ENCODE measurements at places on chromosomes 1 and 21. TPM values are rescaled to one million over a fixed set of nuclear protein-coding genes. Genes with fewer than 3 reads are reported as not detected.

- no peak for DNase-seq
These were observed 807.7 kb downstream of the USP25 start for GRCh38 chr21:16537501-16537900.

GRCh38 chr1:161849518-161849917, 83.4 kb downstream of the ATF6 start:
- DNase-seq = no peak

DNA sequence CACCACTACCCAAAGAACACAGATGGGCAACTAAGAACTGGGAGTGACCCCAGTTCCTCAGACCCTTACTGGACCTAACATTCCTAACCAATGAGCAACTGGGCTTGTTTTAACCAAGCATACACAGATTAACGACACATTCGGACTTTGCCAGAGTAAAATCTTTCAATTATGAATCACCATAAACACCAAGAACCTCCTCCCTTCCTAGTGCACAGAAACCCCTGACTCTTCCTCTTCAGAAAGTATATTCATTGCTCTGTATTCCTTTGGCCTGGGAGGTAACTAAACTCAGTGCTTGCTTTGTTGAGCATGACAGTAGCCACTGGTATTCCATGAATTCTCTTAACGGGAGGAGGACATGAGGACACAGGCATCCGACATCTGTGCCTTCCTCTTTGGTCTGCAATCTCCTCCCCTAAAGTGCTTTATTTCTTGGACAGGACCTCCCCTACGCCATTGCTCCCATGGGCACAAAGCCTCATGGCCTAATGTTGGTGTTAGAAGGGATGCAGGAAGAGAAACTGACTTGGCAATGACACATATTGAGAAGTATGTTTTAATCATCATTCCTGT, 42.7 kb downstream of the SEC16B start:
- DNase-seq = peak; percentile 79

DNA sequence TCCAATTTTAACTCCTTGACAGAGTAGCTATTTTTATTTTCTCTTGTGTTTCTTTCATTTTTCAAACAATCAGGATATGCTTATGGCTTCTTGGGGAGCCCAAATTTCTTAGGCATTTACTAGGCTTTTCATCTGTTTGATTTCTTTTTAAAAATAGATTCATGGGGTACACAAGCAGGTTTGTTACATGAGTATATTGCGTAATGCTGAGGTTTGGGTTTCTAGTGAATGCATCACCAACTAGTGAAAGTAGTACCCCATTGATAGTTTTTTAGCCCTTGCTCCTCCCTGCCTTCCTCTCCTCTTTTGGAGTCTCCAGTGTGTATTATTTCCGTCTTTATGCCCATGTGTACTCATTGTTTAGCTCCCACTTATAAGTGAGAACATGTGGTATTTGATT, 190.7 kb downstream of the CENPF start:
- no peak for DNase-seq

- DNase-seq = no peak
These were observed 32.5 kb upstream of the KIF1B start for GRCh38 chr1:10177876-10178275.

GRCh38 chr1:169312084-169312954, 55.3 kb downstream of the NME7 start:
- peak; percentile 97 for DNase-seq

GRCh38 chr1:24705260-24706073, 39.8 kb upstream of the CLIC4 start:
- DNase-seq = peak; percentile 36

GRCh38 chr1:232040260-232040659, 413.7 kb downstream of the DISC1 start:
- no peak for DNase-seq

DNA sequence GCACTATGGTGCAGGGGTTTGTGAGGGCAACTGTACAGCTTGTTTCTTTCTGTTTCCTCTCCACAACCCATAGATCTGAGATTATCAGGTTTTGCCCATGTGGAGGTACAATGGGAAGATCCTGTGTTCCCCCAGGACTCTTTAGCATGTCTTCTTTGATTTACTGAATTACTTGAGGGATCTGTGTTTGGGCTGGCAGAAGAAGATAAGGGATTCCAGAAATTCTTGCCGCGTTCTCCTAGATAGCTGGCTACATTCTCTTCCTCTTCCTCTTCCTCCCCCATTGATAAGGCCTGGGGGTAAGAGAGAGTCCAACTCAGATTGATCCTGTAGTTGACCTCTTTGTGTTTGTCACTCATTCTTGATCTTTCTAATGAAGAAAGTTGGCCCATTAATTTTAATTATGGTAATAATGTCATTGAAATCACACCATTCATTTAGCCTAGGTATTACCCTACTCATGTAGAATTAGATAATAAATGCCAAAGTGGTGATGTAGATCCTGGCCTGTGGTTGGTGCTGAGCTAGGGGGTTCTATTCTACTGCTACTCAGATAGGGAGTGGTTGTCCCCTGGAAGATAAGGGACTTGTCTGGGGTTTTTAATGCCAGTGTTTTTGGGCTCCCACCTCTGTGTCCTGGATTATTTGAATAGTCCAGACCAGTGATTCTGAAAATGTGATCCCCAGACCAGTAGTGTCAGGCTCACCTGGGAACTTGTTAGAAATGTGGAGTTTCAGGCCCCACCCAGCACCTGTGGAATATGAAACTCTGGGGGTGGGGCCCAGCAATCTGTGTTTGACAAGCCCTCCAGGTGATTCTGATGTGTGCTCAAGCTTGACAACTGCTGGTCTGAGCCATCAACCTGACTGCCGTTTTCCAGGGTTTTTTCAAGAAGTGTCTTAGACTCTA, 122.2 kb downstream of the NOS1AP start:
- DNase-seq = no peak

DNA sequence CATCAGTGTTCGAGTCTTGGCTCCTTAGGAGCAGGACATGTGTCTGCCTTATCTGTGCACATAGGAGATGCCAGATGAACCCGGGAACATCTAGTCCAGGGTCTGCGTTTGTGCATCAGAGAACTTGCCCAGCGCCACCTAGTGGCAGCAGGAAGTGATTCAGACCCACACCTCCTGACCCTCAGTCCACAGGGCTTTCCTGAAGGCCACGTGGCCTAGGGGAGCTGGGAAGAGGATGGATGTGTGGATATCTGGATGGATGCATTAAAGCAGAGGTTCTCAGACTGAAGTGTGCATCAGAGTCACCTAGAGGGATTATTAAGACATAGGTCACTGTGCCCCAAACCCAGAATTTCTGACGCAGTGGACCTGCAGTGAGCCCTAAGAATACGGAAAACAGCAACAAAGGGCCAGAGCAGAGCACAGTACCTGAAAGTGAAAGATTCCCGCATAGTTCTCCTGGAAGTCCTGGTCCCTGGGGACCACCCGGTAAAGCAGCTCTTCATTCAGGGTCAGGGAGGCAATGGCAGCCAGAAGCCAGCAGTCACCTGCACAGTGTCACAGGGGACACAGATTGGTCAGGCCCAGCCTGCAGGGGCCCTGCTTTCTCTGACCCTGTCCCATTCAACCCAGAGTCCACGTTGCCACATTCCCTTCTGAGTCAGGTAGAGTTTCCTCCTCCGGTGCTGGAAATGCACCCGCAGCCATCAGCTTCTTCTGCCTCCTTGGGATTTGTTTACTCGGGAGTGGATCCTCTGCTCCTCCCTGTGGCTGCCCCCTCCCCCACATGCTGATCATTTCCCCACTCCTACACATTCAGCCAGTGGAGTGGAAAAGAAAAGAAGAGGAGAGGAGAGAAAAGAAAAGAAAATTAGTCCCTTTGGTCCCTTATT, 37.0 kb downstream of the CAPN8 start:
- DNase-seq = peak; percentile 71

- no peak for DNase-seq
These were observed 21.7 kb downstream of the ZBTB8B start for GRCh38 chr1:32486463-32487113.

DNA sequence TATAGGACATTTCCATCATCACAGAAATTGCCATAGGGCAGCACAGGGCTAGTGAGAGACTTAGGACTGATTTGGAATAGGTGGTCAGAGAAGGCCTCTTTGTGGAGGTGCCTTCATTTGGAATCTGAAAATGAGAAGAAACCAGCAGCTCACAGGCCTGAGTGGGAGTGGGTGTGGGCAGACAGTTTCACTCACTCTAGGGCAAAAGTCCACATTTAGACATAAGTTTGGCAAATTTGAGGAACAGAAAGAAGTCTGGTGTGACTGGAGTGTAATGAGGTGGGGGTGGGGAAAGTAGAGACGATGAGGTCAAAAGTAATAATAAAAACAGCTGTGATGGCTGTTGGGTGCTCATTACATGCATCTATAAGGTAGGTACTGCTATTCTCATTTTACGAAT, 22.4 kb upstream of the BCAR3 start:
- no peak for DNase-seq

C1orf185 gene
- not detected for polyA plus RNA-seq

MYOG gene
- polyA plus RNA-seq = not detected

BSND gene
- polyA plus RNA-seq = not detected

SH2D2A gene
- polyA plus RNA-seq = 0.43 TPM

LCE1D gene
- polyA plus RNA-seq = not detected

ZNF695 gene
- 2.0 TPM for polyA plus RNA-seq

PCBP3 gene
- polyA plus RNA-seq = 1.3 TPM

OXCT2 gene
- polyA plus RNA-seq = 0.37 TPM

ISG15 gene
- 77.0 TPM for polyA plus RNA-seq

AMY1B gene
- polyA plus RNA-seq = not detected

TEX50 gene
- polyA plus RNA-seq = not detected

SLC19A2 gene
- polyA plus RNA-seq = 2.6 TPM
